CD4-positive, alpha-beta T cell treated with Interleukin-10 for 1 hour (primary cell): ENCODE measurements at places on chromosomes 4 and X.

- peak; percentile 21 for DNase-seq
These were observed 674 bp downstream of the SEC24B start for GRCh38 chr4:109434007-109434971.

- DNase-seq: no peak
These were observed 1.2 kb upstream of the XK start for GRCh38 chrX:37684426-37684825.

- DNase-seq: no peak
These were observed 4.4 kb downstream of the ADGRL3 start for GRCh38 chr4:61204353-61205060.

DNA sequence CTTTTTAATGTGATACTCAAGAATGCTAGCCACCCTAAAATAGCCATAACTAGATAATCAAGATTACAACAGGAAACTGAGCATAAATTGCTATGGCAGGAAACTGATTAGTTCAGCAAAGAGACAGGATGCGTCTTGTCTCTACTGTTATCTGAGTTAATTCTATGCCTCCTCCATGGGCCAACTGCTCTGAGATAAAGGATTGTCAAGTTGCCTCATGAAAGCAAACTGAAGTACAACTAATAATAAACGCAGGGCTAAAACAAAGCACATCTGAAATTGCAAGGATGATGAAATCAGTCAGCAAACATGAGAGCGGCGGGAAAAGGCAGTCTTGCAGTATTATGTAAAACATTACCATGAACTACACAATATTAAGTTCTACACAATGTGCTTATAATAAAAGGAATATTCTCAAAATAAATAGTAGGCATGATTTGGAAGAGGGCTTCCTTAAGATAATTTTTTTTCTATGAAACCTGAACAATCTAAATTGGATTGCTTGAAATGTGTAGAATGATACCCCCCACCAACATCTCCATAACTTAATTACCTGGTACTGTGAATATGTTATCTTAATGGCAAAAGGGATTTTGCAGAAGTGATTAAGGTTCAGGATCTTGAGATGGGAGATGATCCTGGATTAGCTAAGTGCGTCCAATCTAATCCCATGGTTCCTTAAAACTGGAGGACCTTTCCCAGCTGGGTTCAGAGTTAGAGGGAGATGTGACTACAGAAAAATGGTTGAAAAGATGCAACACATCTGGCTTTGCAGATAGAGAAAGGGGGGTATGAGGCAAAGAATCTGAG, 65.9 kb downstream of the ANTXR2 start:
- peak; percentile 40 for DNase-seq

GRCh38 chrX:50088645-50089044, 112.2 kb downstream of the AKAP4 start:
- DNase-seq: no peak

- DNase-seq: no peak
These were observed 172.7 kb downstream of the MID1 start for GRCh38 chrX:10447564-10448214.

DNA sequence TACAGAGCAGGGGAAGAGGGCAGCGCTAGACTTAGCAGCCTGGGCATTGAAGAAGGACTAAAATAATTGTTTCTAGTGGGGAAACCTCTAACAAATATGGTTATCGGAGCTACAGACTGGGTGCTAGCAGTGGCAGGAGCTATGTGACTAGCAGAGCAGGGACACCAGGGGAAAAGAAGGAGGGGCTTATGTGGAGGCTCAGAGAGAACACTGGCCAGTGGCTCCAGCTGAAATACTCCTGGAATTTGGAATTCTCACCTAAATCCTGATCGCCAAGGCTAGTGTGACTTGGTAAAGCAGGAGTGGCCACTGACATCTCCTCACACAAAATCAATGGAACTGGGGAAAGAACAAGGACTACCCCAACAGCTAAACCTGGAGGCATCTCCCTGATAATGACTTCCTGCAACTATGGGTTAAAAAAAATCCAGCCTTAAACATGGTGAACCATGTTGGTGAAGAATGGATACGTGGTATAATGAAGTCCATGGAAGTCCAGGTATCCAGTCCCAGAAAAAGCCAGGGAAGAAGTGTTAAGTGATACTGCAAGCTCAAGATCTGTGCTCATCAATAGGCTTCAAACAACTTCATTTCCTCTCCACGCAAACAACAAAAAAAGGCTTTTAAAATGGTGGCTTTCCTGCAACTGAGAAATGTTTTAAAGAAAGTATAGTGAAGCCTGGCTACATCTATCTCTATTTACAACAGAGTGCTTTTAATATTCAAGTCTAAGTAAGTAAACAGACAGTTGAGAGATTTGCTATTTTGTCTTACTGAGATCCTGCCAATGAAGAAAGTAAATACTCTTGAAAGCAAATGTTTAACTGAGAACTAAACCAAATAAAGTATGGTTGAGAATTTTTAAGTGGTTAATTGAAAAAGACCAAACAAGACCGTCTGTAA, 1.8 kb downstream of the TAPT1 start:
- DNase-seq: no peak

- DNase-seq: no peak
These were observed 41.0 kb upstream of the ZNF330 start for GRCh38 chr4:141179474-141180373.

GRCh38 chrX:18885328-18886004, 98.4 kb downstream of the PHKA2 start:
- peak; percentile 2 for DNase-seq

DNA sequence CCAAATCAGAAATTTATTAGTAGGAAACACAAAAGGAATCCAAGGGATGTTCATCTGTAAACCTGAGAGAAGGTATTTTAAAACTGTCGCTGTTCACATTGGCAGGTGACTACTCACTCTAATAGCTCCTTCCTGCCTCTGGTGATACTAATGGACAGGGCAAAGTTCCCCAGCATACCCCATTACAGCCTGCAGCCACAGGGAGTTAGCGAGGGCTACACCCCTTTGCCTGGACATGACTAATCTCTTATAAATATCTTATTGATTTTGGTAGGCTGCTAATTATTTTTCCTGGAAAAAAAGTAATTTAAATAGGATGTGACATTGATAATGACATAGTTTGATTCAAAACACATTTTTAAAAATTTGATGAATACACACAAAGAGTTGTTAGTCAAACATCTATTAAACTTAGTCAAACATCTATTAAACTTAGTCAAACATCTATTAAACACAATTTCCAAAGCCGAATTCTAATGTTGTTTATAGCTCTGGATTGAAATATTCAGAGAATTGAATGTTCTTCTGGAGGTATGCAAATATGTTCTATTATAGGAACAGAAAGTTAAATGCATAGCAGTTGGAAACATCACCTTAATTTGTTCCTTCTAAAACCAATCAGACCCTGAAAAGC, 83.0 kb upstream of the CBR4 start:
- no peak for DNase-seq

- peak; percentile 45 for DNase-seq
These were observed 14.7 kb downstream of the FGFRL1 start for GRCh38 chr4:1026115-1026514.

- no peak for DNase-seq
These were observed 197.2 kb downstream of the ARHGAP24 start for GRCh38 chr4:85672116-85672515.

DNA sequence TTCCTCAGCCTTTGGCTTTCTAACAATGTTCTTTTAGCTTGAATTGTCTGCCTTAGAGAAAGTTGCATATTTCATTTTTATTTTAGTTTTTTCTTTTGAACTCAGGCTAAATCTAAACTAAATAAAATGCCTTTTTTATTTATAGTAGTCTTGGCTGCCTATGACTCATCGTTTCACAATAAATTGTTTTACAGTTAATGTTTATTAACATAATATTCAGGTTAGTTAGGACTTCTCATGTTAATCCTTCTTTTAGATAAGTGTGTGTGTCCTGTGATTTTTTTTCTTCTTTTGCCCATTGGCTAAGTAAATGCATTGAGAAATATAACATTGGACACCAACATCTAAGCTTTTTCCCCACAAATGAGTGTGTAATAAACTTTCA, 1.6 kb downstream of the RP2 start:
- DNase-seq: no peak

DNA sequence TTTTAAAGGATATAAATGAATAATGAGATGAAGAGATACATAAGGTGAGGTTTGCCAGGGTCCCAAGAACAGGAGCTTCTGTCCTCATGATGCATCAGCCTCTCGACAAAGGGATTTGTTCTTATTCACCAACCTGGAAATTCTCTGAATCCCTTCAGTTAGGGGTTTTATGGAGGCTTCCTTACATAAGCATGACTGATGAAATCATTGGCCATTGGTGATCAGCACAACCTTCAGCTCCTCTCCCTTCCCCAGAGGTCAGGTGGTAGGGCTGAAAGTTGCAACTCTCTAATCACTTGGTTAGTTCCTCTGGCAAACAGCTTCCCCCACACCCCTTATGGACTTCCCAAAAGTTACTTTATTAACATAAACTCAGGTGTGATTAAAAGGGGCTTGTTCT, 222.0 kb downstream of the SPRY1 start:
- no peak for DNase-seq

GRCh38 chr4:155530290-155530689, 136.4 kb upstream of the GUCY1A1 start:
- no peak for DNase-seq

GRCh38 chrX:43560247-43560946, 95.7 kb upstream of the MAOA start:
- DNase-seq: no peak

DNA sequence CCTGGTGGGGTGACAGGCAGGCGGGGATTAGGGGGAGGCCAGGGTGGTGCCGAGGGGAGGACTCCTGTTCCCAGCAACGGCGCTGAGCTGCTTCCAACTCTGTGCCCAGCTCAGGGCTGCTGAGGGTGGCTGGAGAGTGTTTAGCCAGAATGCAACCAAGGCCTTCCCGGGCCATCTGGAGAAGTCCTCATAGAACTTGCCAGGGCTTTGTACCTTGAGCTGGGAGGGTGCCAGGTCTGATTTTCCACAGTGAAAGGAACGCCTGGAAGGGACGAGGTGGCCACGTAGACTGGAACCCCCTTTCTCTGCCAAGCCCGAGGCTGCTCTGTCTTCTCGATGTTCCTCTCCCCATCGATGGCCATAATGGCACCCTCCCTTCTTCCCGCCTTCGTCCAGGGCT, 57.0 kb upstream of the GPR78 start:
- no peak for DNase-seq

DNA sequence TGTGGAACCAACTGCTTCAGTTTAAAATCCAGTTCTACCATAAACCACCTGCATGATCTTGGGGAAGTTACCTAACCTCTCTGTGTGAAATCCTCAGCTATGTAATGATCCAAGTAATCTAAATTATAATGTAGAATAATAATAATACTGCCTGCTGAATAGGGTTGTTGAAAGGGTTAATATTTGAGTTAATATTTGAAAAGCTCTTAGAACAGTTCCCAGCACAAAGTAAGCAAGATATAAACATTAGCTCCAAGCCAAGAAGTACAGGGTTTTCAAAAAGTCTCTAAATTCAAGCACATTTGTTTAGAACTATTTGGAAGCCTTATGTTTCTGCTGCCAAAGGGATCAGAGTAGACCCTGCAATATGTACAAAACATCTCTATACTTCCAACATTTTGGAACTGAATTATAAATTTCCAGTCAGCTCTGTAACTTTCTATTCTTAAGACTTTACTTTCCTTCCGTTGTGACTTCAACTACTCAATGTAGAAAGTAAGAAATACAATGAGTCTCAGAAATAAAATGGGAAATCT, 76.7 kb upstream of the FAM9C start:
- DNase-seq: no peak

- DNase-seq: no peak
These were observed 60.2 kb downstream of the RGS12 start for GRCh38 chr4:3352941-3353594.

DNA sequence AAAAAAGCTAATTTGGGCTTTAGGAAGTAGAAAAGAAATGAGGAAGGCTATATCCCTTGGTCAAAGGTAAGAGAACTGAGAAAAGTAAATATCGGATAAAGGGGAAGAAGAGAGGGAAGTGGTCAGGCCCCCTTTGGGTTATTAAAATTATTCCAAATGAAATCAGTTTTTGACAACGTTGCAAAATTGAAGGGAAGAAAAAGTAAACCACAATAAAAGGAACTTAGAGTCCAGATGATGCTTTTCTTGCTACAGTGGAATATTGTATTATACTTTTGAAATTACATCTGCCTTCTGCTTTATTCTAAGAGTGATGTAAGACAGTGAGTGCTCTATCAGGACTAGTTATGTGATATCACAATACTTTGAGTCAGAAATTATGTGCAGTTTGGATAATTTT, 59.4 kb upstream of the RBPJ start:
- no peak for DNase-seq

GRCh38 chr4:92304121-92304520, 355 bp downstream of the GRID2 start:
- no peak for DNase-seq

DNA sequence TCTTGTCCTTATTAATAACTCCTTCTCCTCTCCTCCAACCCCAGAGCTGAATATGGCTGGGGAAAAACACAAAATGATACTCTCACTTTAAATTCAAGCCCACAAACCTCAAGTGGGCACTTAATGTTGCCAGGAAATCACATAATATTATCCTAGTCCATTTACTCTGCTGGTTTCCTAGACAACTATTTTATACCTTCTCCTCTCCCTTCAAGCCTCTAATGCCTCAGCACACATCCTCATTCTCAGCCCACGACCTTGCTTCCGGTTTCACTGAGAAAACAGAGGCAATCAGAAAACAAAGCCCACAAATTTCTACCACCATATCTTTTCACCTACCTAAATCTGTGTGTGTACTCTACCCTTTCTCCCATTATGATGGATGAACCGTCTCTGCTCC, 12.1 kb upstream of the CLCN5 start:
- DNase-seq: no peak

DNA sequence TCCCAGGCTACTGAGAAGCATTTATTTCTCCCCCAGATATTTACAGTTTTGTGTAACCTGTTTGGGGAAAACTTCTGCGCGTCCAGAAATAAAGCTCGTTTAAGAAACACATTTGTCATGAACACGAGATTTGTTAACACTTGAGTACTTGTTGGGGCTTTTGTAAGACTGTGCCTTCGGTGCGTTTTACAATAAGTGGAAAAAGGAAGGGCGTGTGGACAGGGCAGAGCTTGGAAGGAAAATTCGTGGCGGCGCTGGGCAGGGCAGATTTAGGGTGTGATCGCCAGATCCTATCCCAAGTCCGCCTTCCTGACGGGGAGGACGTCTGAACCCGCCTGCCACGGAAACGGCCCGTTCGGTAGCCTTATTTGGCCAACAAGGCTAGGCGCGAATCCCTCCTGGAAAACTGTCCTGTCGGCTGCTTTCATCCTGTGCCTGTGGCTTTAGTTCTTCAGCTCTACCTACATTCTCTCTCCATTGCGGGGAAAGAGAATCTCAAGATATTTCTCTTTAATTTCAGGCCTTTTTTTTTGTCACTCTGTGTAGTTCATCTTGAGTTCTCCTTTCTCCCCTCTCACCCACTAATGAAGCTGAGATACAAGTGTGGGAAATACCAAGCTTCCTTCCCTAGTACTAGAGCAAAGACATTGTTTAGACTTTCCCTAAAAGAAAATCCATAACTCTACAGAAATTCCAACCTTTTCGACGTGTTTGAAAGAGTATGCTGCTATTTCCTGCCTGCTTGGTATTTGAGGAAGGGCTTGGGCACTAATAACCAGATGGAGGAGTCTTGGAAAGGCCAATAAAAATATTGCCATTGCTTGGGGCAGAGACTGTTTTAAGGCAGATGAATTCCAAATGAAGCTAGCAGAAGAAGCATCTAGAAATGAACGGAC, 982 bp downstream of the PDLIM5 start:
- no peak for DNase-seq
